Aorta (tissue), 5 donors: ENCODE measurements at places on chromosomes 5 and 9. TPM values are rescaled to one million over a fixed set of nuclear protein-coding genes. Genes with fewer than 3 reads are reported as not detected.

Gene TMEM232
- 2.5 TPM for total RNA-seq

DNA sequence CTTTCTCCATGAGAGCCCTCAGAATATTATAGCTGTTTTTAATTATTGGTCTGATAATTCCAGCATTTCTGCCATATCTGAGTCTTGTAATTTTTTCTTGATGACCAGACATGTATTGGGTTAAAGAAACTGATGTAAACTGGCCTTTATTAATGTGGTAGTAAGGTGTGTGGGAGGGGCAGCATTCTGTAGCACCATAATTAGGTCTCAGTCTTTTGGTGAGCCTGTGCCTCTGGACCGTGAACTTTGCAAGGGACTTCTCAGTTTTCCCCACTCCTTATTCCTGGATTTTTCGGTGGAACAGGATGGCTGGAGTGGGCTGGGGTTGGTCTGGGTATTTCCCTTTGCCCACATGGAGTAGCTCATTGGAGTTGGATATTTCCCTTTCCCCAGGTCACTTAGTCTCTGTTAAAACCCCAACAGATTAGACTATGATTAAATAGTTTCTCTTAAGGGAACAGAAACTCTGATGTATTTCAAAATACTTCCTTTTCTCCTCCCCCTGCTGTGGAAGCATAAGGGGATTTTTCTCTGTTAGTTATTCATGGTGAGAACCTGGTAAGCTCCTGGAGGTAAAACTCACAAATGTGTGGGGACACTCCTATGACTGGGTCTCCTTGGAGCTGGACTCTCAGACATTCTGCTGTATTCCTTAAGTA lies 52.4 kb downstream of the FSD1L start:
- no peak for DNase-seq

Gene ANKRD31
- 0.24 TPM for total RNA-seq

DNA sequence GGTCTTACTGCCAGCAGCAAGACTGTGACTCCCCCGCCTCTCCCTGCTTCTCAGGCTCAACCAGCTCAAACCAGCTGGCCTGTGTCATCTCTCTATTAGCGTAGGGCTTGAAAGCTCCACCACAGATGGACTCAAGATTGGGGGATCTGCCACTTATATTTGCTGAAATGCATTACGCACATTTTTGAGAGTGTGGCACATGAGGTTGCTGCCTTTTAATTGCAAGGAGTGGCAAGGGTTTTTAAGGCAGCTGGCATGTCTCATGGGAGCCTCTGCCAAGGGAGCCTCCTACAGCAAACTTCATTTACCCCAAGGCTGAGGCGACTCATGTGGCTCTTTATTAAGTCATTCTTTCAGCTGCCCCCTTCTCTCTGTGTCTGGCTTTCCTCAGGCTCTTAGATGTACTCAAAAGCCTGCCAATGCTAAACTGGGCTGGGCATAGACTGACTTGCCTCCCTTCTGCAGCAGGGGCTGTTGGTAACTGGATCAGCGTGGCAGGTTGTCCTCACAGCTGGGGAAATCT lies 219.3 kb downstream of the SMARCA2 start:
- DNase-seq: no peak

Gene TLE4
- 36.7 TPM for total RNA-seq

Gene IFNE
- total RNA-seq: not detected

GRCh38 chr5:33776151-33776660 lies 115.6 kb downstream of the ADAMTS12 start:
- DNase-seq: no peak

DNA sequence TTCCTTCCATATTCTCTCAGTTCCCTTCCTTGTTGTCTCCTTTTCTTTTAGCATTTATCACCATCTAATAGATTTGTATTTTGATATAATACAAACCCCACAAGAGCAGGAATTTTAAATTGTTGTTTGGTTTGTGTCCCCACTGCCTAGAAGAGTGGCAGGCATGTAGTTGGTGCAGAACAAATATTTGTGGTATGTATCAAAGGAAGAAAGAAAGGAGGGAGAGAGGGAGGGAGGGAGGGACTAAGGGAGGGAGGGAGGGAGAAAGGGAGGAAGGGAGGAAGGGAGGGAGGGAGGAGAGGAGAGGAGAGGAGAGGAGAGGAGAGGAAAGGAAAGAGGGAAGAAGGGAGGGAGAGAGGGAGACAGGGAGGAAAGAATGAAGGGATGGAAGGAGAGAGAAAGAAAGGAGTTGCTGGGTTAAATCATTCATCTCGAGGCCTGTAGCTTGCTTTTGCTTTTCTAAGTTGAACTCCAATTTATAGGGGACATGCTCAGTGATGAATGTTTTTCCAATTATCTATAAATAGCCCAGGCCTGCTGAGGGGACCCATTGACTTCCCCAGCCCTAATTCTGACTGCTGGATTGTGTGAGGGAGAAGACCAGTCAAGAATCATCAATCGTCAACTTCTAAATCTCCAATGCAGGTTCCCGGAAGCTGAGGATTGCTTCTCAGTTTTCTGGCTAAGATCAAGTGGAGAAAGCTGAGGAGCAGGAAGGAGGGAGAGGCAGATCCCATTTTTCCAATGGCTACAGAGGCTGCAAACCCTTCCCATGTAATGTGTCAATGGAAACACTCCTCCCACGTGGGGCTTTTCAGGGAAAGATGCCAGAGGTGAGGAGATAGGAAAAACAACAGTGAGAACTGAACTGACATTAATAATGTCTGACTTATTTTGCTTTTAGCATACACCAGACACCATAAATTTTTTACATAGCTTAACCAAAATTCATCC lies 320.7 kb downstream of the ASTN2 start:
- no peak for DNase-seq

- no peak for DNase-seq
Measured at GRCh38 chr5:139246394-139246793, 47.1 kb upstream of the MATR3 start.

DNA sequence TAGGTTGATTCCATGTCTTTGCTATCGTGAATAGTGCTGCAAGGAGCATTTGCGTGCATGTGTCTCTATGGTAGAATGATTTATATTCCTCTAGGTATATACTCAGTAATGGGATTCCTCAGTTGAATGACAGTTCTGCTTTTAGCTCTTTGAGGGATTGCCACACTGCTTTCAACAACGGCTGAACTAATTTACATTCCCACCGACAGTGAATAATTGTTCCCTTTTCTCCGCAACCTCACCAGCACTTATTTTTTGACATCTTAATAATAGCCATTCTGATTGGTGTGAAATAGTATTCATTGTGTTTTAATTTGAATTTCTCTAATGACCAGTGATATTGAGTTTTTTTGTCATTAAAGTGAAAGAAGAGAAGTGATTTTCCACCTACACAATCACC lies 18.5 kb downstream of the IFNA5 start:
- DNase-seq: no peak

DNA sequence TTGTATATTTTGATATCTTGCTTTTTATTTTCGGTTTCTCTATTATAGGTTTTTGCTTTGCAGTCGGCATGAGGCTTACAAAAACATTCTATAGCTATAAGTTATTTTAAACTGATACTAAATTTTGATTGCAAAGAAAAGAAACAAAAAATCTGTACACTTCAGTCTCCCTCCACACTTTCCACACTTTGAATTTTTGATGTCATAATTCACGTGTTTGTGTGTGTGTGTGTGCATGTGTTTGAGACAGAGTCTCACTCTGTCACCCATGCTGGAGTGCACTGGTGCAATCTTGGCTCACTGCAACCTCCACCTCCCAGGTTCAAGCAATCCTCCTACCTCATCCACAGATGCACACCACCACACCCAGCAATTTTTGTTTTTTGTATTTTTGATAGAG lies 124.9 kb downstream of the MRPS30 start:
- DNase-seq: no peak

GRCh38 chr5:62783374-62784057 lies 204.9 kb downstream of the LRRC70 start:
- DNase-seq: no peak

- no peak for DNase-seq
Measured at GRCh38 chr5:160685219-160685618, 166.8 kb downstream of the ATP10B start.

DNA sequence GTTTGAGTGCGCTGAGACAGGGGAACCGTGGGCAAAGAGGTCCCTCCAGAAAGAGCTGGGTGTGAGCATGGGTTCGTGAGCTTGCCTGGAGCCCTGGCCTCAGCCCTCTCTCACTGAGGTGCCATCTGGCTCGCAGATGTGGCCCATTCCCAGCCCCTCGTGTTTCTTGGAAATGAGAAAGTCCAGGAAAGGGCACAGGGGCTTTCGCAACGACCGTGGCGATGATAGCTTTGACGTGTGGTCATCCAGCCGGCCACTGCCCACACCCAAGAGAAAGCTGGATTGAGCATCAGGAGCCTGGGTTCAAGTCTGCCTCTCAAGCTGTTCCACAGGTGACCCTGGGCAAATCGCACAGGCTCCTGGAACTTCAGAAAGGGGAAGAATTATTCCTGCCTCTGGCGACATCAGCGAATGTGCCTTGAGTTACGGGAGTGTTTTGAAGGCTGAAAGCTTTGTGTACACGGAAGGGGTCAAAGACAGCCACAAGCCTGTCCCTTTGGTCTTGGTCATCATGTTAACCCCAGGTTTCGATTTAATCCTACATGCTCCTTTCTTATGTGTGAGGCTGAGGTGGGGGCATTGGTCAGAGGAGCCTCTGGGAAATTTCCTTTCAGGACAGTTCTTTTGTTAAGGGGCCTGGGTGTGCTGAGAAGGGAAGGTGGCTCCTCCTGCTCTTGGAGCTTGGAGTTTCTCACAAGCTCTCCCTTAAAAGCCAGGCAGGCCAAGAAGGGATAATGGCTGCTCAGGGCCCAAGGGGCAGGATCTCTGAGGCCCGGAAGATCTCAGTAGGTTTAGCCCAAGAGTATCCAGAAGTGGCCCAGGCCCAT lies 41.7 kb upstream of the IL17B start:
- no peak for DNase-seq

GRCh38 chr5:176366232-176366894 lies 1.1 kb downstream of the ARL10 start:
- no peak for DNase-seq

DNA sequence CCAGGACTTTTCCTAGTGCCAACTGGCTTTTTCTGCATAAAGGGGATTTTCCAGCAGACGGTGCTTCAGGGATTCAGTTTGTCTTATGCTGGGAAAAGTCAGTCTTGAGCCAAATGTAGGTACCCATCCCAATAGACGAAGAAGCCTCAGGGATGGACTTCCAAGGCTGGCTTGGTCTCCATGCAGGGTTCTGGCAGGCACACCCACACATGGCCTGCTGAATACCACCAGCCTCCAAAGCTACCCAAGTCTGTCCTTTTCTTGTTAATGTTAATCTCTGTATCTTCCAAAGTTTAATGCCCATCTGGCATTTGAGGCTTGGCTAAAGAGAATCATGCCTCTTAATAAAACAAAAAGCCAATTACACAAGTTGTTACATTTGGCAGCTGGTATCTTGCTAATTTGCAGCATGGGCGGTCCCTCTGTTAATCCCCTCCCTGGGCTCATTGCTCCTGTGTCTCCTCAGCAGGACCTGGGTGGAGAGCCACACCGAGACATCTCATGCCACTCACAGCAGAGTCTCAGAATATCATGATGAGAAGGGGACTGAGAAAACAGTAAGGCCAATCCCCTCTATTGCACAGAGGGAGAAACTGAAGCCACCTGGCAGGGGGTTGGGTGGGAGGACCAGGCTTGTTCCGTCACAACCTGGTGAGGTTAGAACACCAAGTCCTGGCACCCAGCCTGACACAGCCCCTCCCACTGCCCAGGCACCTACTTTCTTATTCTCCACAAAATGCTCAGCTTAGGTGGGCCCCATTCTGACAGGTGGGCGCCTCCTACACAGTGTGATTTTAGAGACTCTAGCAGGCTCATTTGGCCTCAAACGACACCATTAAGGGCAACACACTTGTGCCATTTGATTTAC lies 243.2 kb downstream of the FSTL4 start:
- no peak for DNase-seq

GRCh38 chr5:102733534-102733933 lies 21.6 kb upstream of the PAM start:
- no peak for DNase-seq

- DNase-seq: no peak
Measured at GRCh38 chr9:98766586-98766985, 29.8 kb downstream of the ANKS6 start.

DNA sequence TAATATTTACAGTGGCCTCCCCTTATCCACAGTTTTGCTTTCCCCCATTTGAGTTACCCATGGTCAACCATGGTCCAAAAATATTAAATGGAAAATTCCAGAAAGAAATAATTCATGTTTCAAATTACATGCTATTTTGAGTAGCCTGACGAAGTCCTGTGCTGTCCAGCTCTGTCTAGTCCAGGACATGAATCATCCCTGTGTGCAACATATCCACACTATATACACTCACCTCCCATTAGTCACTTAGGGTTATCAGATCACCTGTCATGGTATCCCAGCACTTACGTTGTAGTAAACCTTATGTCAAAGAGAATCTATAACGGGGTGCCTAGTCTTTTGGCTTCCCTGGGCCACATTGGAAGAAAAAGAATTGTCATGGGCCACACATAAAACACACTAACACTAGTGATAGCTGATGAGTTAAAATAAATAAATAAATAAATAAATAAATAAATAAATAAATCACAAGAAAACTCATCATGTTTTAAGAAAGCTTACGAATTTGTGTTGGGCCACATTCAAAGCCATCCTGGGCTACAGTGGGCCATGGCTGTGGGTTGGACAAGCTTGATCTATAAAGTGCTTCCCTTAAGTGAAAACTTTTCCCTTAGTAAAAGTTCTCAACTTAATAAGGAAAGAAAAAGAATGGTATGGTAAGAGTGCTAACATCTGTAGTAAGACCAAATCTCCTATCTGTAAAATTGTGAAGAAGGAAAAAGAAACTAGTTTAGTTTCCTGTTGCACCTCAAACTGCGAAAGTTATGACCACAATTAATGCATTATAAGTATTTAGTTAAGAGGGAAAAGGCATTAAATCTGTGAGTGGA lies 15.9 kb upstream of the OMD start:
- no peak for DNase-seq

Gene LRRC19
- total RNA-seq: not detected

Gene GMCL2
- total RNA-seq: not detected

Gene PCDHGB6
- total RNA-seq: 14.6 TPM
